ENCODE measurements at places on chromosomes 3 and 15.

DNA sequence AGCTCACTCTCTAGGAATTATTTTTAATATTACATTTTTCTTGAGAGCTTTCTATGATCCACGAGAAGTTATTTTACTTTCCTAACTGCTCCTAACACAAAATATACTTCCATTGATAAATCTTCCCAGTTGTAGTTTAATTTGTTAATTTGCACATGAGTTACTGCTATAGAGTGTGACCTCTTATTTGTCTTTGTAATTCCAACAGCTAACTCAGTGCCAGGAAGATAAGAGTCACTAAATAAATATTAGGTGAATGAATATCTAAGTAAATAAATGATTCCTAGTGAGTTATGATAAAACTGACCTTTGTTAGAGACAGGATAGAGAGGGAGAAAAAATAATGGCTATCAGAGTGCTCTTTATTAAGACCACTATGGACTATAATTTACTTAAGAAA lies 319.9 kb downstream of the NAALADL2 start:
- DNase-seq = no peak

GRCh38 chr3:5310509-5310908 lies 123.0 kb downstream of the EDEM1 start:
- no peak for DNase-seq

GRCh38 chr15:96792216-96792615 lies 461.7 kb downstream of the NR2F2 start:
- DNase-seq = no peak

- no peak for DNase-seq
These were observed 73.1 kb upstream of the FBN1 start for GRCh38 chr15:48718646-48719045.

DNA sequence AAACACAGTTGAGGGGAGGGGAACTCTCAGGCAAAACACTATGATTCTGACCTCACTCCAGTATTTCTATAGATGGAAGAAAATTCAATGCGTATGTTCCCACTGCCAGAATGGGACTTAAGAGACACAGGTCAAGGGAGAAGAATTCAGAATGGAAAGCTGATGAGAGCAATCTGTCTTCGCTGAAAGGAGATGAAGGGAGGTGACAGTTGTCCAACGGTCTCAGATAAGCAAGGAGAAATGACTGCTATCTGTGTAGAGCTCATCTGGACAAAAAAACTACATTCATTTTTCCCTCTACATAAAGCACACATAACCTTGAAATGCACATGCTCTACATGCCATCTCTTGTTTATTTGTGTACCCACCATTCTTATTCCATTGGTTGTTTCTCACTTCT lies 405.1 kb downstream of the LSAMP start:
- no peak for DNase-seq

- peak; percentile 10 for DNase-seq
These were observed 507.0 kb upstream of the TPRG1 start for GRCh38 chr3:188664795-188665194.
